ENCODE measurements at places on chromosomes 7 and 10.

DNA sequence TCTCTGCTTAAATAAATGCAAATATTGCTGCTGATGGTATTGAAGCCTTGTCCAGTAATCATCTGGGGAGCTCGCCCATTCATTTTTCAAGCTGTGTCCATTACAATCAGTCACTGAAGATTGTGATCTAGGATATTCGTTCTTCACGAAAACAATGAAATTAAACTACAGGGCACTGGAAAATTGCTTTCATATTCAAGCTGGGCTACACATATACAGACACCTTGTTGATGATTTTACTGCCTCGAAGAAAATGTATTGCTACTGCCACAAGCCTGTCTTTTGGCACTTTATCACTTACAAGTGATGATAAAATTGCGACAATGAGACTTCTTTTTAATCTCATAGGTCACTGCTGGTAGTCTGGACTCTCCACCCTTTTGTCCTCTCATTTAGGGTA is 100.0 kb upstream of the MINDY3 start:
- no peak for DNase-seq

- no peak for DNase-seq
These were observed 46.4 kb upstream of the CC2D2B start for GRCh38 chr10:95861386-95861785.

- DNase-seq = no peak
These were observed 42.0 kb upstream of the BRAF start for GRCh38 chr7:140966561-140967233.

DNA sequence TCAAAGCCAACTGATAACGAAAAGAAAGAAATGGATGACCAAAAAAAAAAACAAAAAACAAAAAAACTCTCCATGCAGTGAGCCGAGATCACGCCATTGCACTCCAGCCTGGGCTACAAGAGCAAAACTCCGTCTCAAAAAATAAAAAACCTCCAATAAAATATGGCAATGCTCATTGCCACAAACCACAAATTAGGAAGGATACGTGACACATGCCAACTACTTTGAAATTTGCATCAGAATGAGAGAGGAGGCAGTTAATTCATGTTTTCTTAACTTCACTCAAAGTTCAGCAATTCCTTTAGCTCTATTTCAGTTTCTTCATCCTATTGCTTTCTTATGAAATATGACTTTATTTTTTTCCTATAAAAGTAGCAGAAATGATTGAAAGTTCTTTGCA is 398.1 kb upstream of the C7orf33 start:
- DNase-seq = no peak

GRCh38 chr7:80374321-80374720 is 137.5 kb downstream of the GNAT3 start:
- DNase-seq = no peak

- no peak for DNase-seq
These were observed 33.0 kb downstream of the LRRC72 start for GRCh38 chr7:16559497-16560179.

GRCh38 chr10:33484787-33485186 is 150.3 kb upstream of the NRP1 start:
- no peak for DNase-seq

- no peak for DNase-seq
These were observed 346.4 kb downstream of the PCLO start for GRCh38 chr7:82816272-82816671.

DNA sequence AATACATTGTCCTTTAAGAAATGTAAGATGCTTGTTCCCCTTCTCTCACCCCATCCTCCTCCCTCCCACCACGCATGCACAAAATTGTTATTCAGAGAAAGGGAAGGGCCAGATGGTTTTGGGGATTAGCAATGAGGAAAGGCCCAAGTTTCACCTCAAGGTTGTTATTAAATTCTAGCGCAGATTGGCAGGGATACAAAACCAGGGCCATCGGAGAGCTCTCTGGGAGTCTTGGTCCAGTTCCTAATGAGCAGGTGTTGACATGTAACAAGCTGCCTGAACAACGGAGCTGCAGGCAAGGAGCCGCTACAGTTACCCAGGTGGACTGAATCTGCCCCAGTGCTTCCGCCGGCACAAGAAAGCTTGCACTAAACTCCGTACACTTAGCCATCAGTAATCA is 9.7 kb upstream of the ANK3 start:
- DNase-seq = no peak

Data from left forelimb (tissue), 1 donor.